ENCODE measurements at places on chromosomes 12 and 14.

DNA sequence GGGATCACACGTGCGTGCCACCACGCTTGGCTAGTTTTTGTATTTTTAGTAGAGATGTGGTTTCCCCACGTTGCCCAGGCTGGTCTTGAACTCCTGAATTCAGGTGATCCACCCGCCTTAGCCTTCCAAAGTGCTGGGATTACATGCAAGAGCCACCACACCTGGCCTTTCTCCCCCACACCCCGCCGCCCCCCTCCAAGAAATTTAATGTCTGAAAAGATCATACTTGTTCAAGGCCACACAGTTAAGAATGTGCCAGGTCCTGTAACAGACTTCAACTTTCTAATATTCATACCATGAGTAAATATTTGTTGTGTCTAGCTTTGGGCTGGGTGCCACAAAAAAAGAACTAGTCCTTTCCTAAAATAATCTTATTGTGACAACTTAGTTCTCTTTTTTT, 9.1 kb downstream of the GATC start:
- no peak for DNase-seq

DNA sequence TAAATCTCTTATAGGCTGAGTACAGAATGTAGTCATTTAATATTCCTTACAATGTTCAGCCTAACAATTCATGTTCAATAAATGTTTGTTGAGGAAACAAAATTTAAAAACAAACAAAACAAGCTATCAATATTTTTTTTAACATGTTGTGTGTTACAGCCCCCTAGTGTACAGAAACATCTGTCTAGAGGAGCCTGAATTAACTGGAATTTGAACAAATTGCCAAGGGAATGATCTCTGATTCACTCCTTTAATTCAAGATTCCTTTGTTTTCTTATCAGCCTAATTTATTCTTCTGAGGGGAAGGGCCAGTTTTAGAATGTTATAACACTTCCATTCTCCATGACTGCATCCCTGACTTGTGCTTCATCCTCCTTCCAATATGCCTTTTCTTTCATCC, 127.2 kb downstream of the CMAS start:
- DNase-seq: no peak

DNA sequence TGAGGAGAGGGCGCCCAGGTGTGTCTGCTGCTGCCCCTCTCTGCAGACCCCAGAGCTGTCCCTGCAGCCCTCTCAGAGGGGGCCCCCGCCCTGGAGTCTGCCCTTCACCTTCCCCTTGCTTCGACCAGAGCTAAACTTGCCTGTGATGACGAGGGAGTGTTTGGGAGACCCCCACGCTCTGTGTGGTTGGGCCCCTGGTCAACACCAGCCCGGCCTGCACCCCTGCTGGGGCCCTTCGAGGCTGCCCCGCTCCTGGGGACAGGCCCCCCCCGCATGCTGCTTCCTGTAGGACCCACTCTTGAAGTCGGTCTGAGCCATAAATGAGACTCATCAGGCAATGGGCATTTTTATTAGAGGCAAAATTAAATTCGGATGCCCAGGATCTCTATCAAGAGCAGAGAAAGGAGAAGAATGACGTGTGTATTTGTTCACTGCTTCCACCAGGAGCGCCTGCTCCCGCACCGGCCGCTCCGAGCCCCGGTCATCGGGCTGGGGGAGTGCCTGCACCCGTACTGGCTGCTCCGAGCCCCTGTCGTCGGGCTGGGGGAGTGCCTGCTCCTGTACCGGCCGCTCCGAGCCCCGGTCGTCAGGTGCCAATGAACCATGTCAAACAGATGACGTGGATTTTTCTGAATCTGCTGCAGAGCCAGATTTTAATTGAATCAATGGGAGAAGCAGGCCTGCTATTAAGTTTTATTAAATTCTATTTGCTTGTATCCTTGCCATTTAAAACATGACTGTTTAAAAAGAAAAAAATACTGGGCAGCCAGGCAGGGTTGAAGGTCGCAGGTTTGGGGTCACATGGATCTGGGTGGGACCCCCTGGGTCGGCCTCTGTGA, 47.7 kb downstream of the NOC4L start:
- DNase-seq: no peak

DNA sequence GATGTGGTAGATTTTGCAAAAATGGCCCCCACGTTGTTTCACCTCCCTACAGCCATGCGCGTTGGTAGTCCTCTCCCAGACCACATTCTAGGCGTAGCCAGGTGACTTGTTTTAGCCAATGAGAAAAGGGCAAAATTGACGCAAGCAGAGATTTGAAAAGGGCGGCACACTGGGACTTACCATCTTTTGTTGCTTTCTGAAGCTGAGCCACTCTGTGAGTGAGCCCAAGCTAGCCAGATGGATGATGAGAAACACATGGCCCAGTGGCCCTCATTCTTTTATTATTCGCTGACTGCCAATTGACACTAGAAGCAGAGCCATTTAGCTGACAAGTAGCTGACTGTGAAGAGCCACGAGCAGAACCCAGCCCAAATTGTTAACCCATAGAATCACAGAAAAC, 142.0 kb upstream of the GZMB start:
- no peak for DNase-seq

GRCh38 chr14:28243600-28243999, 523.0 kb upstream of the FOXG1 start:
- no peak for DNase-seq

DNA sequence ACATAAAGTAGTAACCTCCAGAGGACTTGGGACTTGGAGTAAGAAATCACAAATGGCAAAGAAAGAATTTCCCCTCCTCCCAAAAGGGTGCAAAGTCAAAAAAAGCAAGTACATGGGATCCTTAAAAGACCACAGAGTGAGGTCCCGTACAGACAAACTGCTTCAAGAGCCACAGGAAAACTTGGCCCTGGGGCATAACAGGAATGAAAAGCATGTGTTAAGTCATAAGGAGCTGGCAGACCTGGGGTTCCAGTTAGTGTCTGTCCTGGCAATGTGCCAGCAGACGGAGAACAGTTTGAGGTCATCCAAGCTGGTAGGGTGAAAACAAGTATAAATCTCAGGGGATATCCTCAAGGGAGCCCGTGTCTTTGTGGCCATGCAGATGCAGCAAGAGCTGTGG, 73.2 kb downstream of the HSD17B6 start:
- no peak for DNase-seq

- no peak for DNase-seq
Observed at GRCh38 chr12:74619084-74619483, 81.4 kb downstream of the ATXN7L3B start.

GRCh38 chr12:109544955-109545531, 28.3 kb downstream of the MMAB start:
- no peak for DNase-seq

DNA sequence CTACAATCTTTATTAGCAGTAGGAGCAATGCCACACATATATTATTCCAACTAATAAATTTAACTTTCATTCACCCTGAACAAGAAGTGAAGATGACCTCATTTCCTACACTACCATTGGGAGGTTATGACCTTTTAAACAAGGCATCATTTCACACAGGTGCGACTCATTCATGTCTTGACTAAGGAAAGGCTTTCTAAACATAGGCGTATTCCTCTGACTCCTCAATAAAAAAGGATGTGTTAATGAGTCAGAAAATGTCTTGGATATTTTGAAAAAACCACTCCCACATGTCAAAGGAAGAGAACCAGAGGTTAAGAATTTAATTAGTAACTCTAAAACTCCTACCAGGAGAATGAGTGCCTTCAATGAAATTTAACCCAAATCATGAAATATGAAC, 115.2 kb downstream of the PRICKLE1 start:
- no peak for DNase-seq

DNA sequence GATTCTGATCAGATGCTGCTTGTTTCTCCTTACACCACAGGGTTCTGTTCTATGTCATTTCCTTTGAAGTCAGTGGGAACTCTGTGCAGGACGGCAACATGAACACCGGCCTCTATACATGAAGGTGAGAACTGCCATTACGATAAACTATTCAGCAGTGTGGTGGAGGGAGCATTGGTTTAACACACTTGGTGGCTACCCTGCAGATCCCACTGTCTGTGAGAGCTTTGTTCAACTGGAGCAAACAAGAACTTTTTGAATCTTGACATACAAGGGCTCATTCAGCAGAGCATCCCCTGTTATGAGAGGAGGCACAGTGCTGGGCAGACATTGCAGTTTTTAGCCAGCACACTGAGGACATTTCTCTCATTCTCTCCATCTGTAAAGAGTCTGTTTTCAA, 10.7 kb upstream of the FRS2 start:
- no peak for DNase-seq

- DNase-seq: no peak
Observed at GRCh38 chr14:90676912-90677311, 139.3 kb downstream of the TTC7B start.

DNA sequence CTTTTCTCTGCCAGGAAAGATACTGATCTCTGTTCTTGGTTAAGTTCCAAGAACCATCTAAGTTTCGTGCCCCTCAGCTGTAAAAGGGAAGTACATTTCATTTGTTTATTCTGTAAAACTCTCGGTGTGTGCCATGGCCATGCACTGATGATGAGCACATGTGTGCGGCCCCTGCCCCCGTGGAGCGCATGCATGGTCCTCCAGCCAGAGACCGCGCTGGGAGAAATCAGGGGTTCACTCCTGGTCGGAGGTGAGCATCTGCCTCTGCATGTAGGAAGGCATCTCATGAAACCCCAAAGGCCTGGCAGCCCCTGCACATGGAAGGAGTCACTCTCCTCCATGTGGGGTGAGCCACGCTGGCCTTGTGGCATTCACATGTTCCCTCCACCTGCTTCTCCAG, 102.5 kb upstream of the RTL1 start:
- DNase-seq: no peak
